ENCODE measurements at places on chromosomes 1 and 21.

- no peak for DNase-seq
These were observed 135.3 kb downstream of the GDAP2 start for GRCh38 chr1:117794073-117794472.

DNA sequence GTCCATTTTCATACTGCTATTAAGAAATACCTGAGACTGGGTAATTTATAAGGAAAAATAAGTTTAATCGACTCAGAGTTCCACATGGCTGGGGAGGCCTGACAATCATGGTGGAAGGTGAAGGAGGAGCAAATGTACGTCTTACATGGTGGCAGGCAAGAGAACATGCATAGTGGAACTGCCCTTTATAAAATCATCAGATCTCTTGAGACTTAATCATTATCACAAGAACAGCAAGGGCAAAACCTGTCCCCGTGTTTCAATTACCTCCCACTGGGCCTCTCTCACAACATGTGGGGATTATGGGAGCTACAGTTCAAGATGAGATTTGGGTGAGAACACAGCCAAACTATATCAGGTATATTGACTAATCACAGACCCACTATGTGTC, 370.2 kb upstream of the USP24 start:
- DNase-seq: no peak

GRCh38 chr1:212453156-212453857, 20.6 kb downstream of the NENF start:
- DNase-seq: no peak

DNA sequence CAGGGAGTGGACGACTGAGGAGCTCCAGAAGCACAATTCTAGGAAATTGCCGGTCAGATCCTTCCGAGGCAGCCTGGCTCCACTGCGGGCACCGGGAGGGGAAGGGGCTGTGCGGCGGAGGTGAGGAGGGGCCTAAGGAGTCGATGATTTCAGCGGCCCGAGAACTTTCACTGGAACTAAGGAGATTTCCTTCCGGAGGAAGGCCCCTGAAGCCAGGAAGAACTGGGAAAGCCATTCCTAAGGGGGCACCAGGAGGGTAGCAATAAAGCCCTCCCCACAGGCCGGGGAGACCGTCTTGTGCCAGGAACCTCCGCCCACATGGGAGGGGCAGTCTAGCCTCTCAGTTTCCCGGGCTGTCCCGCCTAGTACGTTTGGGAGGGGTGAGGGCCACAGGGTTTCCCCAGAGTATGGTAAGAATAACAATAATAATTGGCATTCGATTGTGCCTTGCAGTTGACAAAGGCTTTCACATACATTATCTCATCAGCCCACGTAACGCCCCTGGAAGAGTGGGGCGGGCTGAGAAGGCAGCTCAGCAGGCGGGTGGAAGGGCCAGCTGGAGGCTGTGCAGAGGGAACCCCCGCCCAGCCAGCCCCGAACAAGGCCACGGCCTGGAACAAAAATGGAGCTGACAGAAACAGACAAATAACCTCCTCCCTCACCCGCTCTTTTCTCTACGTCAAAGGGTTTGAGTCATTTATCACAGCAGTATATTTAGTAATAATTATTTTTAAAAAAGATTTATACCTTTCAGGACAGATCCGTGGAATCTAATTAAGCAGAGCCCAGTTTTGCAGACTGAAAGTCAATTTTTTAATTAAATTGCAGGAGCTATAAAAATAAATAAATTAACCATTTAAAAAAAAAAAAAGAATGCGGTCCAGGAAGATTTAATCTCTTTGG, 19.8 kb downstream of the NPR1 start:
- DNase-seq: no peak

GRCh38 chr1:9150582-9151327, 21.9 kb upstream of the GPR157 start:
- DNase-seq: no peak

DNA sequence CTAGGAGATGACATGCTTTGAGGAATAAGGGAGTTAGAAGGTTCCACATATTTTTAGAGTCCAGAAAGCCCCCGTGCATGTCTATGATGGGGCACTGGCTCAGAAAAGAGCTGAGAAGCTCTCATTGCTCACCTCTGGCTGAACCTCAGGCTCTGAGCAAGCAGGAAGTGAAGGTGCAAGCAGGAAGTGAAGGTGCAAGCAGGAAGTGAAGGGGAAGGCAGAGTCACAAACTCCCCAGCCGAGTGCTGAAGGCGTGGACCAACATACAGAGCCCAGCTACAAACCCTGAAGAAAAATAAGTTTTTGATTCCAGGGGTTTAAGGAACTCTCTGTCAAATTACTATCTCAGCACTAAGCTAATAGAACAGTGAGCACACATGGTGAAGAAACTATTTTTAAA, 7.0 kb downstream of the KRTAP10-8 start:
- no peak for DNase-seq

DNA sequence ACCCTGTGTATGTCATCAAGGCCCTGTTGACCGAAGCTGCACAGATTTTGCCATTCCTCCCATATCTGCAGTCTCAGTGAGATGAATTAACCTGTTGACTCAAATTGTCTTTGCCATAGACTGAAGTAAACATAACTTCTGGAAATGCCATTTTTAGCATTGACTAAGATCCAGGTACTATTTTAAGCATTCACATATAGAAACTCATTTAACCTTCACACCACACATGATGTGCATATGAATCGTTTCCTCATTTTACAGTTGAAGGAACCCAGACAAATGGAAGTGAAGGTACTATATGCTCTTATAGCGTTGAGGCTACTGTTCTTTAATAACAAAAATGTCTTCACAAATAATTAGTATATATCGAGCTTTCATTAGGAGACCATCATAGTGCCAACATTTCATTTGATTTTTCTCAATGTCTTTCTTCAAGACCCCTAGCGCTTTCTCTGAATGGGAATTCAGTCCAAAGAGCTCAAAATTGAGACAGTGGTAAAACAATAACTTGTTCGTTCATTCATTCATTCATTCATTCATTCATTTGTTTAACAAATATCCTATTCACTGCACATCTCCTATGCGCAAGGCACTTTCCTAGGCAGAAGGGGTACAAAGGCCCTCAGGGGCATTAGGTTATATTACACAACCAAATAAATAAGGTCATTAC, 444.7 kb downstream of the ADGRL2 start:
- no peak for DNase-seq

GRCh38 chr1:22872981-22873664, 99.5 kb downstream of the LACTBL1 start:
- DNase-seq: no peak

Data from KBM-7 (cell line).